ENCODE measurements at places on chromosomes 16 and 17.

GRCh38 chr17:72392056-72393010 lies 271.5 kb downstream of the SOX9 start:
- H3K36me3 ChIP-seq: no peaks in the 10 kb centered on the region
- no peaks in the 10 kb centered on the region for H3K4me1 ChIP-seq
- no peaks in the 10 kb centered on the region for H3K27me3 ChIP-seq
- H3K4me3 ChIP-seq: no peak overlapping the region
- H3K27ac ChIP-seq: no peak overlapping the region

GRCh38 chr17:35244341-35245195 lies 1.7 kb downstream of the SLFN5 start:
- no peaks in the 10 kb centered on the region for H3K4me1 ChIP-seq
- peak; percentile 59 for DNase-seq
- H3K36me3 ChIP-seq: no peaks in the 10 kb centered on the region
- peak overlapping the region; percentile 92 for H3K27ac ChIP-seq

GRCh38 chr17:31404028-31404949 lies 12.8 kb downstream of the RAB11FIP4 start:
- H3K27ac ChIP-seq: no peak overlapping the region
- H3K4me3 ChIP-seq: no peak overlapping the region
- H3K4me1 ChIP-seq: no peaks in the 10 kb centered on the region
- no peak for DNase-seq
- H3K36me3 ChIP-seq: no peaks in the 10 kb centered on the region

GRCh38 chr17:4592240-4593005 lies 8.1 kb downstream of the SMTNL2 start:
- H3K4me3 ChIP-seq: no peak overlapping the region
- DNase-seq: no peak
- no peak overlapping the region for H3K27ac ChIP-seq
- no peaks in the 10 kb centered on the region for H3K36me3 ChIP-seq
- no peaks in the 10 kb centered on the region for H3K27me3 ChIP-seq
- no peaks in the 10 kb centered on the region for H3K4me1 ChIP-seq

- DNase-seq: no peak
- no peaks in the 10 kb centered on the region for H3K27me3 ChIP-seq
- H3K4me1 ChIP-seq: peaks cover 44% of the 10 kb centered on the region
Observed at GRCh38 chr17:43211123-43211479, 574 bp upstream of the TMEM106A start.

- peaks cover 29% of the 10 kb centered on the region for H3K36me3 ChIP-seq
- H3K4me1 ChIP-seq: no peaks in the 10 kb centered on the region
- no peak for DNase-seq
- H3K27ac ChIP-seq: no peak overlapping the region
Observed at GRCh38 chr17:7950578-7950977, 18.6 kb downstream of the CNTROB start.

DNA sequence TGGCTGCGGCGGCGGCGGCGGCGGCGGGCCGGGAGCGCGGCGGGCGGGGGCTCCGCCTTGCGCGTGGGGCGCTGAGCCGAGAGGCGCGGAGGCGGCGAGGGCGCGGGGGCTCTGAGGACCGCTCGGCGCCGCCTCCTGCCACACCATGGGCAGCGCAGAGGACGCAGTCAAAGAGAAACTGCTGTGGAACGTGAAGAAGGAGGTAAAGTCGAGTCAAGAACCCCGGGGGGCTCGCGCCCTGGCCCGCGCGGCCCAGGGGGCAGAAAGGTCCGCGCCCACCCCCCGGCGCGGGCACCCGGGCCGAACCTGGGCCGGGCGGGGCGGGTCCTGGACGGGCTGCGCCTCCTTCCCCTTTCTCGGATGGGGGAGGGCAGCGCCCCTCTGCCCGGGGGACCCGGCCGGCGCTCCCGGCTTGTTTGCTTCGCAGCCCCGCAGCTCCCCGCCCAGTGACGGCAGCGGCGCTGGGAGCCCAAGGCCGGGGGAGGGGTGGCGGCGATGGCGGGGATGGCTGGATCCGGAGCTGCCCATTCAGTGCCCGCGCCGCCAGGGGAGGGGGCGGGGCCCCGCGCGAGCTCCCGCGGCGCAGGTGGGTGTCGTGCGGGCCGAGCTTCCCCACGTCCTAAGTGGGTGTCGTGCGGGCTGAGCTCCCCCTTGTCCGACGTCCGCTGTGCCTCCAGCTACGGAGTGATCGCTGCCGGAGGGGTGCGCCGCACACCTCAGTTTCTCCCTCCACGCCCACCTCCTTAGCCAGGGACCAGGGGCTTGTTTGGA lies 428 bp downstream of the SGSM2 start:
- no peaks in the 10 kb centered on the region for H3K4me1 ChIP-seq
- no peaks in the 10 kb centered on the region for H3K27me3 ChIP-seq
- H3K4me3 ChIP-seq: peak overlapping the region; percentile 47
- H3K36me3 ChIP-seq: no peaks in the 10 kb centered on the region
- peak overlapping the region; percentile 71 for H3K27ac ChIP-seq
- peak; percentile 66 for DNase-seq
